GM04503 (cell line): ENCODE measurements at places on chromosomes 16 and 17.

DNA sequence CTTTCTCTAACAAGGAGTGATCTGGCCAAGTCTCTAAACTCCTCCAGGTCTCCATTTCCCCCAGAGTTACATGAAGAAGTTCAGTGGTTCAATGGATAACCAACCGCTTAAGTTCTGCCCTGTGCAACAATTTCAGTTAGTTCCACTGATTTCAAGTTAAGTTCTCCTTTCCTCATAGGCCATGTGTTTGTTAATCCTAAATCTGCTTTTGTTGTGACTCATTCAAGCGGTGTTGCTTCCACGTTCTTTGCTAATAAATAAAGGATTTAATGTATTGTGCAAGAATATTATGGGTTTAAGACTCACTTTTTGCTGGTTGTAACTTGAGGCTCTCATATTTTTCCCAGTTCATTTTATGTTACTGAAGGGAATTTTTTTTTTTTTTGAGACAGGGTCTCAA, 36.3 kb downstream of the GNA13 start:
- peak; percentile 64 for DNase-seq

GRCh38 chr17:66272811-66273585, 29.4 kb upstream of the PRKCA start:
- DNase-seq: peak; percentile 61

GRCh38 chr16:81615411-81615810, 163.7 kb upstream of the PLCG2 start:
- no peak for DNase-seq

DNA sequence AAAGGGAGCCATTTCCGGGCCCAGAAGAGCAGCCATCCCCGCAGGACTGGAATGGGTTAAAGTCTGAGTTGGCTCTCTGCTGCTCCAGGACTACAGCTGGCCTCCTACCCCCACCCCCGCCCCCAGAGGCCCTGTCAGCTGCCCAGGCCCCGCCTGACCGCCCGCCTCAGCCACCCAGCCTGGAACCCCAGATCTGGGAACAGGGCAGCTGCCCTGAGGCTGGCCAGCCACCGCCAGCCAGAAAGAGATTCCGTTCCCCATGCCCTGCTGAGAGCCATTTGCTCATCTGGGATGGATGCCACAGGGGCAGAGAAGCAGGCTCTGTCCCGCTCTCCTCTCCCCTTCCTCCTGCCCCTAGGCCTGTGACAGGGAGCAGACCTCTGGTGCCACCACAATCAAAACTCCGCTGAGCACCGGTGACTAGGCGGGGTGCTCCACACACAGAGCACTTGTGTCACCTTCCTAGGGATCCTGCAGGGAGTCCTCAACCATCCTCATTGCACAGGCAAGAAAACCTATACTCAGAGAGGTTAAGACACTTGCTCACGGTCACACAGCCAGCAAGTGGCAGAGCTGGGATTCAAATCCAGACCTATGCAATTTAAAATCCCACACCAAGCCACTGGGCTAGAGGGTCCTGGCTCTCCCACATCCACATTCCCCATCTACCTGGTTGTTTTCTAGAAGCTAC, 44.1 kb downstream of the ZNF423 start:
- no peak for DNase-seq

DNA sequence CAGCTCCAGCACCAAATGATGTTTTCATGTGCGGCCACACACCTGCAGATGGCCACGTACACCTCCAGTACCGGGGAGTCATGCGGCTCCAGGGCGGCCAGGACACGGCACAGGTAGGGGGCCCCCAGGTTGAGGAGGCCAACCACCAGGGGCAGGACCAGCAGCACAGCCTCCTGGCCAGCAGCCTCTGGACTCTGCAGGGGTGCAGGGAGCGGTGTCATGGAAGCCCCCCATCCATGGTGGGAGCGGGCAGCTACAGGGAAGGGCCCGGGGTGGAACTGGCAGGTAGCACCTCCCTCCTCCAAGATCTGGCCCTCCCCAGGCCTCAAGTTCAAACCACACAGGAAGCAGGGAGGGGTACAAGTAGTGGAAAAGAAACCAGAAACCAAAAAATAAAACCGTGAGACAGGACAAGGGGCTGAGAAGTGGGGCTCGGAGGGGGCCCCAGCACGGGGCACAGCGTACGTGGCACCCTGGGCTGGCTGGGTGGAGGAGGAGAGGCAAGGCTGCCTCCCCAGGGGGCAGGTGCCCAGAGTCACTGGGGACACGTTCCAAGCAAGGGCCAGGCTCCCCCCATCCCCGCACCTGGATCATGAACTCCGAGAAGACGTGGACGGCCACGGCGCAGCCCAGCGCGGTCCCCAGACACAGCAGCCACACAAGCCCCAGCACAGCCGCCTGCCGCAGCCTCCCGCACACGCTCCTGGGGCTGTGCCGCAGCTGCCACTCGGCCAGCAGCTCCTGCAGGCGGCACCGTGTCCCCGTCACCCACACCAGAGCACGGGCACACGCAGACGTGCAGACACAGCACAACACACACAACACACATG, 7.4 kb downstream of the TMC6 start:
- DNase-seq: no peak

- peak; percentile 16 for DNase-seq
Measured at GRCh38 chr17:44277976-44278375, 10.0 kb upstream of the SLC4A1 start.

GRCh38 chr16:67930678-67931211, 917 bp downstream of the CTRL start:
- DNase-seq: no peak

DNA sequence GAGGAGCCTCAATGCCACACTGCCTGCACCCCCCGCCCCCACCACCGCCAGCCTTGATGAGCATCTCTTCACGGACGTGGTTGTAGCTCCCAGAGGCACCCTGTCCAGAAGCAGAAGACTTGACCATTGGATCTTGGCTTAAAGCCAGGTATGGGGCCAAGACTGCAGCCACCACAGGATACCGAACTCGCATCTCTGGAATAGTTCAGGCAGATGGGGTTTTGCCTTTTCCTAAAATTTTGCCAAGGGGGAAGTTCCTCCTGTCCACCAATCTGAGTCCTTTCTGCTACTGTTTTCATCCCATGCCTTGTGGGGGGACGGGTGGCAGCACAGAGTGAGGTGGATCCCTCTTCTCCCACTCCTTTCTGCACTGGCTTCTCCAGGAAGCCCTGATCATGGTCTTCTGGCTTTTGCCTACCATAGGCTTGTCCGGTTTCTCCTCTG, 939 bp downstream of the CORO6 start:
- no peak for DNase-seq

DNA sequence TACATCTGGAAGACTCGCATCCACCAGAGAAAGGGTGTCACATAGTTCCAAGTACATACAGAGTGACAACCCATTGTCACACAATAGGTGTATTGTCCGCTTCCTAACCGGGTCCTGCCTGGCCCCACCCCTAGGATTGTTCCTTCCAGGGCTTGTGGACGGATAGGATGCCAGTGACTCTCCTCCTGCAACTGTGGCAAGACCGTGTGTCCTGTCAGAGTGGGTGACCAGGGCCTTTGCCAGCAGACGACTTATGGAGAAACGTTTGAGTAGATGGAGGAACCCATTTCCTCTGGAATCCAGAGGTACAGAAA, 258.4 kb downstream of the CPPED1 start:
- DNase-seq: no peak

DNA sequence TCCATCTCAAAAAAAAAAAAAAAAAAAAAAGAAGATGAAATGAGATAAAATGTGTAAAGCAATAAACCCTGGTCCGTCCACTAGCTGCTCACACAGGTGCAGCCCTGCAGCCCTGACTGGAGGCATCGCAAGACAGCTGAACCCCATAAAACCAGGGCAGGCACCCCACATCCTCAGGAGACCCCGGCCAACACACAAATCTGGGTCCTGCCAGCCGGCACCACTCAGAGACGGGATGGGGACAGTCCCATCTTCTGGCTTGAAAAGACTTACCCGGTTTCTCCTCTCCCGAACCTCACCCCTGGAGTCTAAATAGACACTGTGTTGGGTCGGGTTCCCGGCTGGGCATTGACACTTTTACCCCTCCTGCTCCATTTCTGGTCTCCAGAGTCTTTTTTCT, 52.7 kb upstream of the TNRC6C start:
- DNase-seq: no peak

- no peak for DNase-seq
Measured at GRCh38 chr17:18955009-18955408, 3.0 kb downstream of the SLC5A10 start.

GRCh38 chr17:33154869-33155455, 138.1 kb downstream of the ASIC2 start:
- DNase-seq: no peak

DNA sequence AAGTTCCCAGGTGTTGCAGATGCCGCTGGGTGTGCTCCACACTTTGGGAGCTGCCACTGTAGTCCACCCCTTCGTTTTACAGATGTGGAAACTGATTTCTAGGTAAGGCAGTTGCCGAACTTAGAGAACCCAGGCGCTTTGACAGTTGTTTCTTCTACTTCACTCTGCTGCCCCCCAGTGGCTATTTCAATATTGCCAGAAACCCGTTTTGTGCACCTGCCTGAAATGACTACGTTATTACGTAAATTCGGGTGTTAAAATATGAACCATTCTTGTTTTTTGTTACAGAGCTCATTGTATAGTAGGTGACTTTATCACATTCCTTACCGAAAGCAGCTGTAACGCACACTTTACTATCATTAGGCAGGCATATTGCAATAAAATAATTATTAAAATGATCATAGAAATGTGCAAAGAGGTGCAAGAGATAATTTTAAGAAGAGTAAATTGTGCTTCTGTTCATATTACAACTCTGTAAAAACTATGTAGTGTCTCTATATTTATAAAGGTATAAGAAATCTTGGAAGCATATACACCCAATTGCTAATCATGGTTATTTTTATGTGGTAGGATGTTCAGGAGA, 44.9 kb downstream of the OTOA start:
- DNase-seq: peak; percentile 8

GRCh38 chr16:87077750-87078127, 239.5 kb downstream of the C16orf95 start:
- DNase-seq: no peak

GRCh38 chr16:47064775-47065174, 79.0 kb downstream of the NETO2 start:
- no peak for DNase-seq

- DNase-seq: no peak
Measured at GRCh38 chr16:6725634-6726331, 606.9 kb upstream of the RBFOX1 start.

- DNase-seq: no peak
Measured at GRCh38 chr16:359871-360697, 7.6 kb upstream of the AXIN1 start.

DNA sequence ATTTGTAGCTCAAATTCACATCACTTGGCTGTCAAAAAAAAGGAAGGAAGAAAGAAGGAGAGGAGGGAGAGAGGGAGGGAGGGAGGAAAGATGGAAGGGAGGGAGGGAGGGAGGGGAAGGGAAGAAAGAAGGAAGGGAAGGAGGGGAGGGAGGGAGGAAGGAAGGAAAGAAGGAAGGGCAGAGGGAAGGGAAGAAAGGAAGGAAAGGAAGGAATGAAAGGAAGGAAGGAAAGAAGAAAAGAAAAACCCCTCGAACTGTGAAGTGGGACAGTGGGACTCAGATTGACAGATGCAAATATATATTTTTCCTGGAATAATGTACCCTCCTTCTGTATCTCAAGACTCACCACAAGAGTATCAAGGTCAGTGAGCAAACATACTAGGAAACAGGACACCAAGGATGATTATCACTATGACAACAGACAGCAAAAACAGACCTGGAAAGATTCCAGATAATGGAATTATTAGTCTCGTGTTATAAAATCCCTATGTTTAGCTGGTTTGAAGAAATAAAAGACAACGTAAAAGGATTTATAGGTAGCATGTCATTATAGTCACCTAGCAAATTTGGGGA, 24.2 kb upstream of the ABCA3 start:
- DNase-seq: no peak

GRCh38 chr17:56502120-56502654, 91.3 kb upstream of the NOG start:
- no peak for DNase-seq

GRCh38 chr17:49730078-49730784, 22.5 kb upstream of the SLC35B1 start:
- peak; percentile 94 for DNase-seq

- no peak for DNase-seq
Measured at GRCh38 chr17:39628655-39629493, 2.1 kb downstream of the PPP1R1B start.

- DNase-seq: no peak
Measured at GRCh38 chr16:75647112-75647491, 363 bp downstream of the KARS1 start.

GRCh38 chr17:59763861-59764260, 56.4 kb downstream of the VMP1 start:
- DNase-seq: peak; percentile 65

- no peak for DNase-seq
Measured at GRCh38 chr16:30748634-30749445, 615 bp downstream of the PHKG2 start.
